ENCODE measurements at places on chromosomes 4 and X. TPM values are rescaled to one million over a fixed set of nuclear protein-coding genes. Genes with fewer than 3 reads are reported as not detected.

Gene SATL1
- total RNA-seq: not detected

Gene MAGEB1
- total RNA-seq: not detected

Gene CT45A3
- not detected for total RNA-seq

Gene TRMT10A
- 8.4 TPM for total RNA-seq

Gene HS6ST2
- 0.55 TPM for total RNA-seq

Gene INTS6L
- 7.5 TPM for total RNA-seq

Gene FGB
- total RNA-seq: not detected

Gene FREM3
- 0.05 TPM for total RNA-seq

Gene MMAA
- 5.6 TPM for total RNA-seq

Gene PHEX
- total RNA-seq: 0.44 TPM

Gene TCEAL3
- total RNA-seq: 21.3 TPM

Gene DNAAF6
- total RNA-seq: not detected

Gene TMPRSS11B
- not detected for total RNA-seq

Gene HHIP
- 971 TPM for total RNA-seq

Gene HMX1
- total RNA-seq: not detected

Gene ASB5
- total RNA-seq: not detected

Gene PHOX2B
- not detected for total RNA-seq

Gene NHS
- total RNA-seq: 1.1 TPM

Gene ATP2B3
- total RNA-seq: 0.07 TPM

Gene RNF113A
- total RNA-seq: 10.2 TPM

Gene CPE
- 8.1 TPM for total RNA-seq

Gene PABPC1L2A
- total RNA-seq: not detected

Gene PLXNB3
- 31.4 TPM for total RNA-seq

Gene JAKMIP1
- total RNA-seq: not detected

Gene POLR2B
- 148 TPM for total RNA-seq

Gene KLB
- total RNA-seq: not detected

Gene MSX1
- total RNA-seq: 5.0 TPM

Gene DHX15
- 152 TPM for total RNA-seq

Gene TMEM128
- total RNA-seq: 11.5 TPM

Gene FAAH2
- total RNA-seq: 0.28 TPM

Gene CT45A5
- total RNA-seq: not detected

Gene GYG2
- total RNA-seq: 0.22 TPM

Gene SMIM10
- 1.3 TPM for total RNA-seq

Gene RIPPLY1
- total RNA-seq: not detected

Gene SSX4B
- total RNA-seq: not detected

Gene ZAR1
- not detected for total RNA-seq

Gene ATP1B4
- not detected for total RNA-seq

Gene PPARGC1A
- not detected for total RNA-seq

Gene ANAPC10
- 21.4 TPM for total RNA-seq

Gene FAM9B
- not detected for total RNA-seq

Gene DCHS2
- total RNA-seq: not detected

Gene FAM47E
- total RNA-seq: 0.11 TPM

Gene PNMA5
- total RNA-seq: not detected

Gene MSMO1
- 127 TPM for total RNA-seq

Gene ITIH6
- total RNA-seq: not detected

Gene FAT1
- total RNA-seq: 9.2 TPM

Gene AVPR2
- not detected for total RNA-seq

Gene MAGEA9B
- not detected for total RNA-seq

Gene FGF5
- total RNA-seq: 0.13 TPM

Gene HMGN5
- 5.3 TPM for total RNA-seq

Gene HGFAC
- total RNA-seq: 0.49 TPM

Gene TMEM33
- total RNA-seq: 58.5 TPM

Gene P2RY10
- total RNA-seq: not detected

Gene ESX1
- not detected for total RNA-seq

Gene TEC
- total RNA-seq: 0.97 TPM

Gene ENOPH1
- total RNA-seq: 35.0 TPM

Gene PAGE4
- total RNA-seq: not detected

Gene PRKX
- total RNA-seq: 27.5 TPM

Gene CCDC110
- total RNA-seq: 0.28 TPM

Gene LANCL3
- total RNA-seq: 0.83 TPM
